ENCODE measurements at places on chromosomes 12 and 14.

DNA sequence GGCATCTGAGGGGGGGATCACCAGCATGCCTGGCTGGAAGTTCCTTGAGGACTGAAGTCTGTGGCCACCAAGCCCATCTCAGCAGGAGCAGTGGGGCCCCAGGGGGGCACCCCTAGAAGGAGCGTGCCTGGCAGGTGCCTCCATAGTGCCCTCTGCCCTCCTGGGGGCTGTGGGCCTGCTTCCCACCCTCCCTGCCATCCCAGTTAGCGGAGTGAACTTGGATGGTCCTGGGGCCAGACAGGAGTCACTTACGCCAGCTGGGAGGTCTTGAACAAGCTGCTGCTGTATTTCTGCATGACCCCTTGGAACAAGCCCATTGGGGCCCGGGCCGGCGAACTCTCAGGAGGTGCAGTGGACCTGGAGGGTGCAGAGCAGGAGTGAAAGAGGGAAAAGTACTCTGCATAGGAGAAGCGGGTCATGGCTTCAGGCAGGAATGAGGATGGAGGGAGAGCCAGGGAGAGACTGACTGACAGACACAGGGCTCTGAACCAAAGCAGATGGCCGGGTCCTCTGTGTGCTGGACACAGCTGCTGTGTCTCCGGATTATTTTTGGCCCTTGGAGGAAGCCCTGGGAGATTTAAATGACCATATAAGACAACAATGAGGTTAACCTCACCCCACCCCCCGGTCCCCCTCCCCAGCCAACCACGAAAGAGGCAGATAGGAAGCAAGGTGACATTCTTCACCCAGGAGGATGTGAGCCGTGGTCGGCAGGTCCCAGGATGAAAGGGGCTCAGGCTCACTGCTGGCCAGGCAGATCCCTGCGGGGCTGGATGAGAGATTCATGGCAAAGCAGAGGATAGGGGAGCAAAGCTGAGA is 19.6 kb downstream of the ASB2 start:
- DNase-seq, result no peak

- no peak for DNase-seq
Measured at GRCh38 chr12:1703771-1704722, 13.2 kb downstream of the ADIPOR2 start.

- DNase-seq, result no peak
Measured at GRCh38 chr14:67665868-67666267, 8.6 kb downstream of the VTI1B start.

GRCh38 chr12:65881965-65882413 is 57.7 kb downstream of the HMGA2 start:
- DNase-seq, result no peak

DNA sequence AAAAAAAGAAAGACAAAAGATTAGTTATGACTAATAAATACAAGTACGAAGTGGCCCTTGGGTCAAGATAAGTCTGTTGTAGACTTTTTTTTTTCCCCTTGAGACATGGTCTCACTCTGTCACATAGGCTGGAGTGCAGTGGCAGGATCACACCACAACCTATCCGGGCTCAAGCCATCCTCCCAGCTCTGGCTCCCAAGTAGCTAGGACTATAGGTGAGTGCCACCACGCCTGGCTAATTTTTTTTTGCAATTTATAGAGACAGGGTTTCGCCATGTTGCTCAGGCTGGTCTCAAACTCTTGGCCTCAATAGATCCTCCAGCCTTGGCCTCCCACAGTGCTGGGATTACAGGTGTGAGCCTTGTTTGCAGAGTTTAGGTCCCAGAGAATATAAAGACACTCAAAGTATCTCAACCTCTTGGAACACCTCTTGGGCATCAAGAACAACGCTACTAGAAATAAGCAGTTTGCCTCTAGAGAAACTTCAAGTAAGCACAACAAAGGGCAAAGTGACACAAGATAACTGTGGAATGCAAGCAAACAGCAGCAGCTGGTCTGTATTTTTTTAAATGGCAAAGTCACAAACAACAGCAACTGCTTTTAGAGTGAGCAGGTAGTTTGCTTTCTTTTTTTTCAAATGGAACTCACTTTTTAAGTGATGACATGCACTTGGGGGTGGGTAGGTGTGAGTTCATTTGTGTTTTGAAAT is 3.9 kb upstream of the MDM2 start:
- DNase-seq, result no peak

DNA sequence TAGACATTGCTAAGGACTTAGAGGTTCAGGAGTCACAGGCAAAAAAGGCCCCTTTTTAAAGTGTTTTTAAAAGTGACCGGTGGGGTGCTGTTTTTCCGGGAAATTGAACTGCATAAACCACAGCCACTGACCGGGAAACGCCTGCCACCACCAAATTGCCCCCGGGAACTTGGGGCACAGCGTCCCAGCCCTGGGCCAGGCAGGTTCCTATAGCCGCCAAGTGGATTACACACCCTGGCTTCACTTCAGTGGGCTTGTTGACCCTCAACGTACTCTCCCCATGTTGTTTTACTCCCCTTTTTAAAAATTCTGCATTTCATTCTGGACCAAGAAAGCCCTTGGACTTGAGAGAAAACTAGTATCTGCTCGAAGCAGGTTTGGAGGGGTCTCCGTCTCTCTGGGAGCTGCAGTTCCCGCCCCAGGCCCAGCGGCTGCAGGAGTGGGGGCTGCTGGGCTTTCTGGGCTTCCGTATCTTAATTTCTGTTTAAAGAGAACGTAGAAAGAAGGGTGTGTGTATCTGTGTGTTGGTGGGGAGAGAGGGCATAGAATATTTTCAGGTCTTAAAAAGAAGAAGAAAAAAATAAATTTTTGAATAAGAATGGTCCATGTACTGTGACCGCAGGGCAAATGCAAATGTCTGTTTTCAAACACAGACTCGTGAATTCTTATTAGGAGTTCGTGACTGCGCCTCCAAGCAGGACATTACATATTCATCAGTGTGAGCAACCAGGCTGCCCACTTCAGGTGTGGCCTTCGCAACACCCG is 82.9 kb downstream of the PAPOLA start:
- no peak for DNase-seq

- no peak for DNase-seq
Measured at GRCh38 chr14:41785696-41786095, 179.0 kb downstream of the LRFN5 start.

- DNase-seq, result no peak
Measured at GRCh38 chr12:109551108-109551507, 22.2 kb downstream of the MMAB start.

- DNase-seq, result no peak
Measured at GRCh38 chr14:32450919-32451675, 122.0 kb downstream of the AKAP6 start.

GRCh38 chr12:77054851-77055250 is 10.5 kb downstream of the E2F7 start:
- DNase-seq, result no peak

DNA sequence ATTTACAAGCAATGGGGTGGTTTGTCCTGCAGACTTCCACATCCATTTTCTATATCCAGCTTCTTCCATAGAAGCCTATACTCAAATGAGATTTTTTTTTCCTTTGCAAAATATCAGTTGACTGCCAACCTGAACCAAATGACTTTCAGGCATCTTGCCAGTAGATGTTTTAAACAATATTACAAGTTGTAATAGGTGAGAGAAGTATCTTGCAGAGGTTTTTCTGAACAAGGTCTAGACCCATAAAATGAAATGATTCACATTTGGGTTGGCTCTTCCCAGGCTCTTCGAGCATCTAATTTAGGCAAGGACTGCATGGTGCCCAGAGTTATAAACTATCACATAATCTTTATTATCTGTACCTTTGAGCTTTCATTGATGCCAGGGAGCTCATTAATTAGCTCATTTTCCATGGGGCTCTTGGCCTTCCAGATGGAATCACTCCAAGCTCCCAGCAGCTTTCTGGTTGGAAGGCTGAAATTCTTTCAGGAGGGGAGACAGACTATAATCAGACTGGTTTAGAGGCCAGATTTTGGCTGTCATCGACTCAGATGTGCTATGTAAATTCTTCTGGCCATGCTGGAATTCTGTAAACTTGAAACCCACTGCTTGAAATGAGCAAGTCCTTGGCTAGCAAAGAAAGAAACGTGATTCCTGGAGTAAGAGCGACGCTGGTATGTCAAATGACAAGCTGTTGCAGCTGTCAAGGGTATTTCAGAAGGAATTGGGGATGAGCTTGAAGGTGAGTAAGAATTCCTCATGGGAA is 32.2 kb upstream of the DICER1 start:
- DNase-seq, result no peak

GRCh38 chr12:8687846-8688601 is 9.8 kb upstream of the RIMKLB start:
- DNase-seq, result no peak

DNA sequence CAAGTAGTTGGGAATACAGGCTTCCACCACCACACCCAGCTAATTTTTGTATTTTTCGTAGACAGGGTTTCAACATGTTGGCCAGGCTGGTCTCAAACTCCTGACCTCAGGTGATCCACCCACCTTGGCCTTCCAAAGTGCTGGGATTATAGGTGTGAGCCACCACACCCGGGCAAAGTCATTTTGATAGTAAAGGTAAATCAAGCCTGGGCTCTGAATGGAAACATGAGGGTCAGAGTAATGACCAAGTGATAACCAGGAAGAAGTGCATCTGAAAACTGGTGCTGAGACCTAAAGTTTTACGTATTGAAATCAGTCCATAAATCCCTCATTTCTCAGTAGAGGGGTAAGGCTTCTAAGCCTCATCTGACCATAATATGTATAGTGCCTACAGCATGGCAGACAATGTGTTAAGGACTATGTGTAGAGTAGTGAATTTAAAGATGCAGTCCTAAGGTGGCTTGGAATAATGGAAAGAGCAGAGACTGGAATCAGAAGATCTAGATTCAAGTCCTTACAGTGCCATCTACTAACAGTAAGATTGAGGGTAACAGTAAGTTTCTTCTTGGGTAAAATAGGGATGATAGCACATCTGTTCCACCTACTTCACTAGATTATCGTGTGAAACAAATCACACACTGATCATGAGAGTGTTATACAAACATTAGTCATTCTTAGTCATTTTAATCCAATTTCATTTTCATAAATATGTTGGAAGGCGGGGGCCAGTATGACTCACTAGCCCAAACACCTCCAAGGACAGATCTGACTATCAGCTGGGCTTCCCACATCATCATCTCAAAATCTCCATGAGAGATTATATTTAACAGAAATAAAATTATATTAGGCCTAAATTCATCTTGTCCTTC is 11.2 kb downstream of the MAP4K5 start:
- peak; percentile 33 for DNase-seq

GRCh38 chr14:73234586-73235394 is 2.5 kb upstream of the PAPLN start:
- DNase-seq, result no peak

DNA sequence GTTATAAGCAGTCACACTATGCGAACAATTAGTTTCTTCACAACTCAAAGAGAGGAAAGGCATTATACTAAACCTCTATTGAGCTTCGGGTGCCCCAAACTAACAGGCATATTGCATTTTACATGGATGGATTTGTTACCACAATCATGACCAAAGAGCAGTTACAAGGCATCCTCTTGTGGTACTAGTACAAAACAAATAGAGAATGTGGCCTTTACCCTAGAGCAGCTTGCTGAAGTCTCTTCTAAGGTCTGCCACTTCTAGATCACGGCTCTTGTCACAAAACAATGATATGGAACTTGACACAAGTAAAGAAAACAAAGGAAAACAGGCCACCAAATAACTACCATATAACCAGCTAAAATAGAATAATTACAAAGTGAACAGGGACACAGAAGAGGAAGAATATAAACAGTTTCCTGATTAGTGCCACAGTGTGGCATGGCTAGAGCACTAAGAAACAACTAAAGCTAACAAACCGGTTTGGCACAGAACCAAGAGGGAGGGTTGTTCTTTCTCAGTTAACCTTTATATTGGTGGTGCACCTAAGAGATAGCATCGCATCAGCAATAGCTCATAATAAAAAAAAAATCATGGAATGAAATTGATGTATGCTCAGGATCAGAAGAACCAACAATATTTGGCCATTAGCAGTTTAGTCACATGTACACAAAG is 209.7 kb upstream of the ATP2B1 start:
- DNase-seq, result no peak

DNA sequence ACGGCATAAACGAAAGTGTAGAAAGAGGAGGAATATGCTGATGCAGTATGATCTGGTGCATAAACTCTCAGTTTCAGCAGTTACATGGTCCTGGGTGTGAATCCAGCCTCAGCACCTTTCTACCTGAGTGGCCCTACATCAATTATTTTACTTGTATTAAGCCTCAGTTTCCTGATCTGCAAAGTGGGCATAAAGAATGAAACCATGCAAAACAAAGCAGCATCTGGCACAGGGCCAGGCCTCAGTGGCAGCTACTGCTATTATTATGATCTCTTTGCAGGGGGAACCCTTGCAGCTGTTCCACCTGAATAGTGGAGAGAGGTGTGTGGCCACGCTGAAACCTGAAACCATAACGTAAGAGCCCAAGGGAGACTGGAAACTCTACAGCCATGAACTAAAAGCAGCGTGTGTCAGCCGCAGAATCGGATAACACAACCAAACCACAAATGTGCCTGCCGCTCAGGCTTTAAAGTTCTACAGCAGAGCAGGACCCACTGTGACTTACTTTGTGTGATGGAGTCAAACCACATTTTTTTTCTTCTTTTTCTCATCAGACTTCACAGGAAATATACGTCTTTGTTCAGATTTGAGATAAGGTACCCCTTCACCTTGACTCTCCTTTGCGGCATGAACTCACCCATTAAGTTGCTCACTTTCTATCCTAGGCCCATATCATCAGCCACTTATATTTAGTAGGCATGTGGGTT is 29.2 kb upstream of the FOS start:
- DNase-seq, result peak; percentile 68

GRCh38 chr12:9649532-9649940 is 20.0 kb upstream of the CLEC2D start:
- DNase-seq, result no peak

DNA sequence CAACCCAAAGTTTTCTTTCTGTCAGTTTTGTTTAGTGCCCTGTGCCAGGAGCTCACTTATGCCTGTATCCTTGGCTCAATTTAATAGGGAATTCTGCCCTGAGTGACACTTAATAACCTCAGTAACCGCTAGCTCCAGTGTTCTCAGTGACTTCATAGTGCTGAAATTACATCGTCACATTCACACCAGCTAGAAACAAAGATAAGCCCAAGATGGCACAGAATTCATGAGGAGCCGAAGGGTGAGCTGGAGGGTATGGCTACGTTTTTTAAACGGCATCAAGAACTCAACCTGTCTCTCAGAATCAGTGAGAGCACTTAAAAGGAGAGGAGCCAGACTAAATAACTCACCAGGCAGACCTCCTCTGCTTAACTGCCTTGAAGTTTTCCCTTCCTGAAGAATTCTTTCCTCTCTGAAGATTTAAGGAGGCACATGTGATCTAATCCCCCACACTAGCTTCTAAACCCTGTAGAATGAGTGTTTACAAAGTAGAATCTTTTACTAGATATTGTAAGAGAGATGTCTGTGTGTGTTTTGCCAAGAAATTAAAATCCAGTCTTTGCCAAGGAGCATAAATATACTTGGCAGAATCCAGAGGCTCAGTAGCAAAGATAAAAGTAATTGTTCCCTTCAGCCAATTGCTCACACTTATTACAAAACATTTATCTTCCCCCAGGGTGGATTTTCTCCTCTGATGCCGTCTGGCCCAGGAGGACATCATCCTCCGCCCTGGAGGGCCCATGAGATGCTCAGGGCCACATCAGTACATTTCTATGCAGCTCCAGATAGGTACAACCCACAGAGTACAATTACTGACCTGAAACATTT is 37.3 kb downstream of the PTGER2 start:
- no peak for DNase-seq

GRCh38 chr14:76793956-76794355 is 18.7 kb downstream of the ANGEL1 start:
- DNase-seq, result no peak

Measured in stimulated activated CD8-positive, alpha-beta memory T cell treated with anti-CD3 and anti-CD28 coated beads, Interleukin-7, amount 100 ng/mL, for 24 hours (primary cell).